ENCODE measurements at places on chromosomes 16 and 17.

DNA sequence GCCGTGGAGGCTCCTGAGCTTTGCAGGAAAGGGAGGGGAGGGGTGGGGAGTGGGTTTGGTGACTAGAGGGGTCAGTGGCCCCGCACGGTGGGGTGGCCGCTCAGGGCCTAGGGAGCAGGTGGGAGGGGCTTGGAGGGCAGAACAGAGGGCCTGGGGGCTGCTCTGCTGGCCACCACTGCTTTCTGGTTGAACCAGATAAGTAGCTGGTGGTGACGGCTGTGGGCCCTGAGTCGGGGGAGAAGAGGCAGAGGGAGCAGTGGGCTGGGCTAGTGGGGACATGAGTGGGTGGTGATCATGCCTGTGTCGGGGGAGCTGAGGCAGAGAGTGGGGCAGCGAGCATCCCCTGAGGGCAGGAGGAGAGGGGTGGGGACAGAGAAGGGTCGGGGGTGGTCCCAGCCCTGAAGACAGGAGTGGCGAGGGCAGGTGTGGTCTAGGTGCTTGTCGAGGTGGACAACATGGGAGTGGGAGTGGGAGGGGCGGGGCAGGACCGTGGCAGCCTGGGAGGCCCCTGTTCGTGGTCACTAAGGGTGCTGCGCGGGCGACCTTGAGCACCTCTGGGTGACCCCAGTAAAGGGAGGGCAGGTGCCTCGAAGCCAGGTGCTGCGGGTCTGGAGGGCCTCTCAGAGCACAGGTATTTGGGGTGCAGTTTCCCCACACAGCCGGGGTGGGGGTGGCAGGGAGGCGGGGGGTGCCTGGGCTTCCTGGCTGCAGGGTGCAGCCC, 6.3 kb upstream of the CD7 start:
- no peak for DNase-seq

- no peak for DNase-seq
These were observed 26.2 kb upstream of the ZNF652 start for GRCh38 chr17:49388290-49388640.

DNA sequence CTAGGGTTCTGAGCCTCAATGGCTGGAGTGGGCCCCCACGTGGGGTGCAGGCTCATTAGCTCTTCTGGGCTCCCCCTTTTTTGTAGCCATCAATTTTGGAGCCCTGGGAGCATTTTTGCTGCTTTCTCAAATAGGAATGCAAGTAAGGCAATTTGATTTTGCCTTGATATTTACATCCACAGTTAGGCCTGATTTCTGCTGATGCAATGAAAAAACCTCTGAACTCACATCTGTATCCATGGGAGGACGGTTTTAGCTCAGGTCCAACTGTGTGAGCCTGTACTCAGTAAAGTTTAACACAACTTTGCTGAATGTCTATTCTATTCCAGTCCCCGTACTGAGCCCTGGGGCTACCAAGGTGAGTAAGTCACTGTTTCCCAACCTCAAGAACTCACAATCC, 425.0 kb downstream of the HAPSTR1 start:
- no peak for DNase-seq

DNA sequence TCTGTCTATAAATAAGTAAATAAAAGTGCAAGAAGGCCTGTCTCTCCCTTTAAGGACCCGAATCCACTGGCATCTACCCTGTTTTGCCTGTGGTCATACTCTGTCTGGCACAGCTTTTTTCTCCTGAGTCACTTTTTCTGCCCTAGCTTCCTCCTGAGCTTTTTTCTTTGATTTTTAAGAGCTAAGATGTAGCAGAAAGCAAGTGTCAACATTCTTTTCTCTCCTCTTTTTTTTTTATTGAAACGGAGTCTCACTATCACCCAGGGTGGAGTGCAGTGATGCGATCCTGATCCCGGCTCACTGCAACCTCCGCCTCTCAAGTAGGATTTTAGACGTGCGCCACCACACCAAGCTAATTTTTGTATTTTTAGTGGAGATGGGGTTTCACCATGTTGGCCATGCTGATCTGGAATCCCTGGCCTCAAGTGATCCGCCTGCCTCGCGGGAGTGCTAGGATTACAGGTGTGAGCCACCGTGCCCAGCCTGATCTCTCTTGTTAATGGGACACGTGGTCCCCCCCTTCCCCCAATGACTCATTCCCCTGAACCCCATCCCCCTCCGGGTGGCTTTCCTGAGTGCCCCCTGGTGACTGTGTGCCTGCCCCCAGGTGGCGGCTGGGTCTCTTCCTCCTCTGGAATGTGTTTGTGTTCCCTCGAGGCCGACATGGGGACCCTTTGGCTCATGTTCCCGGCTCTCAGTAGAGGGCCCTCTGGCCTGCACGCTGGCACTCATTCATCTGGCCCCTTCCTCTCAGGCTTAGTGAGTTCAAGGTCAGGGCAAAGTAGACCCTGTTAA, 14.2 kb downstream of the C16orf90 start:
- peak; percentile 54 for DNase-seq

GRCh38 chr17:8696426-8696825, 48.2 kb downstream of the CCDC42 start:
- no peak for DNase-seq

- DNase-seq: no peak
These were observed 15.1 kb downstream of the MPP3 start for GRCh38 chr17:43817826-43818225.

DNA sequence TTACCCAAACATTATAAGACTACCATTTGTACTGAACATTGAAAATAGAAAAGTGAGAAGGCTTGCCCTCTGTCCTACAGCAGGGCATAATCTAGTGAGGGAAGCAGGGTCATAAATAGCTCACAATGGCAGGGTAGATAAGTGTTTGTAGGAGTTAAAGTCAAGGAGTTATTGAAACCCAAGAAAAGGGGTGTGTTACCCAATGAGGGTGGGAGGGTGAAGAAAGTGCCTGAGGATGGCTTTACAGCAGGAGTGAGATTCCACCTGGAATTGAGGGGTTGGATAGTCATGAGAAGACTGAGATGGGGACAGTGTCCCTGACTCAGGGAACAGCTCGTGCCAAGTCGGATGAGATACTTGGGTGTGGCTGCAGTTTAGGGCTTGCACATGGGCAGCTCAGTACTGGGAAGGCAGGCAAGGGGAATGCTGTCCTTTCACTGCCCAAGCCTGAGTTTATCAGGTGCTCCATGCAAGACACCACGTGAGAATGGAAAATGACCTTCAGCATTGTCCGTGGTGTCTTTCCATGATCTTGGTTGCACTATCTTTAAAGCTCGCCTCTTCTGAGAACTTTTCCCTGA, 393.2 kb upstream of the MAF start:
- DNase-seq: no peak

DNA sequence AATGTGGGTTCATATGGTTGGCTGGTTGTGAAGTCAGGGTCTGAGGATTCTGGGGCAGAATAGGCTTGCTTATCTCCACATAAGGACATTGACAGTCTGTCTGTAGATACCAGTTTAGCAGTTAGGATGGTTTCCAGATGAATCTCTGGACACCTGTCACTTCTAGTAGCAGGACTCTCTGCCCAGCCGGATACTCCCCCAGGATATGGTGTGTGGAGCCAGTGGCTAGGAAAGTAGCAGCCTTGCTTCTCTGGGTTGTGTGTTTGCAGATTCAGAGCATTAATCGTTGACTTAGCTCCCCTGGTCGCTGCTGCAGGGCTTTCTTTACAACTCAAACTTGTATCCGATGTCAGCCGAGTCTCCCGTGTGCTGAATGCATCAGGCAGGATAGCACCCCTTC, 45.2 kb downstream of the CLEC16A start:
- no peak for DNase-seq

DNA sequence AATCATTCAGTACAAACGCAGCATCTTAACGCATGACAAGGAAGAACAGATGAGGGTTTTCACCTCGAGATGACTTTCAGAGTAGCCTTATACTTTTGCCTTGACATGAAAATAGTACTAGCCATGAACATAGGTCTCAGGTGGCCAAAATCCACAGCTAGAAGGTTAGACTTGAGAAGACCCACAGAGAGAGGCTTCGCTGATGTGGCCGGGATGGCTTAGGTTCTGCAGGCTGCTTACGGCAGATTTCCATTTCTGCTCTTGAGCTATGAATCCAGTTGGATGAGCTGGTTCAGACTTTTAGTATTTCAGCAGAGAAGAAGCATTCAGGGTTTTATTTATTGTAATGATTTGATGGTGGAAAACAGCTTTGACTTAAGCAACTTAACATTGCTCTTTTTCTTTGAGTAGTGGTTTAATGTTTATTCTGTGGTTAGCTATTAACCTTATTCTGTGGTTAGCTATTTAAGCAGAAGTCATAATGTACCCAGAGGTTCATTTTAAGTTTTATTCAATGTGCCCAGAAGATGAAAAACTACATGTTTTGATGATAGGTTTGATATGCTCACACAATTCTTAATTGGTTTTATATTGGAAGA, 7.6 kb downstream of the KRT24 start:
- DNase-seq: no peak

GRCh38 chr17:76253841-76254240, 11.3 kb upstream of the UBALD2 start:
- DNase-seq: no peak

DNA sequence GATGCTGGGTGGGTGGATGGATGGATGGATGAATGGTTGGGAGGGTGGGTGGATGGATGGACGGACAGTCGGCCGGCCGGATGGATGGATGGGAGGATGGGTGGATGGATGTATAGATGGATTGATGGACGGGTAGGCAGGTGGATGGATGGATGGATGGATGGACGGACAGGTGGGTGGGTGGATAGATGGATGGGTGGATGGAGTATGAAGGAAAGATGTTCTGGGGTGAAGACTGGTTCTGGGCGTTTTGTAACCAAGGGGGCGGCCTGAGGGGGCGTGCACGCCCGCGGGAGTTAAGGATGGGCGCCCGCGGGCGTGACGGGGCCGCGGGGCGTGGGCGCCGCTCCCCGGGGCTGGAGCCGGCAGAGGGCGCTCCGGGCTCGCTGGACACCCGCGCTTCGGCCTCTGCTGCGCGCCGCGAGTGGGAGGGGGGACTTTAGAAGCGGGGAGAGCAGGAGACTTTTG, at the start of gene NECAB2:
Gene NECAB2, plus strand, starts transcription at position 407 of the 468 bp plus-strand sequence. CDS start 405 bp downstream, outside the sequence.
- peak; percentile 85 for DNase-seq

DNA sequence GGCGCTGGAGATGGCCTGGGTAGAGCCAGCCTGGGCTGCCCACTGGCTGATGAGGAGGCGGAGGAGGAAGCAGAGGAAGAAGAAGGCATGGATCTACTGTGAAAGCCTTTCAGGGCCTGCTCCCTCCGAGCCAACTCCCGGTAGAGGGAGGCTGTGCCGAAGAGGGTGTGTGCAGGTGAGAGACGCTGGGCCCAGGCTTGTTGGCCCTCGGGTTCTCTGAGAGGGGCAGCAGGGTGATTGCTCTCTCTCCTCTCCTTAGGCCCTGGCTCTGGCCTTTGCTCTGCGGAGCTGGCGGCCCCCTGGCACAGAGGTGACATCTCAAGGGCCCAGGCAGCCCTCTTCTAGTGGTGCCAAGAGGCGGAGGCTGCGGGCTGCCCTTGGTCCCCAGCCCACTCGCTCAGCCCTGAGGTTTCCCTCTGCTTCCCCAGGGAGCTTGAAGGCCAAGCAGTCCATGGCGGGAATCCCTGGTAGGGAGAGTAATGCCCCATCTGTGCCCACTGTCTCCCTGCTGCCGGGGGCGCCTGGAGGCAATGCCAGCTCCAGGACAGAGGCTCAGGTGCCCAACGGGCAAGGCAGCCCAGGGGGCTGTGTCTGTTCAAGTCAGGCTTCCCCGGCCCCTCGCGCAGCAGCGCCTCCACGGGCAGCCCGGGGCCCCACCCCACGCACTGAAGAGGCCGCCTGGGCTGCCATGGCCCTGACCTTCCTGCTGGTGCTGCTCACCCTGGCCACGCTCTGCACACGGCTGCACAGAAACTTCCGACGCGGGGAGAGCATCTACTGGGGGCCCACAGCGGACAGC, 3.6 kb downstream of the TP53I13 start:
- DNase-seq: peak; percentile 82

GRCh38 chr16:20799599-20799998, 6.7 kb downstream of the ERI2 start:
- no peak for DNase-seq

GRCh38 chr16:57690782-57691471, 3.7 kb upstream of the DRC7 start:
- DNase-seq: no peak

DNA sequence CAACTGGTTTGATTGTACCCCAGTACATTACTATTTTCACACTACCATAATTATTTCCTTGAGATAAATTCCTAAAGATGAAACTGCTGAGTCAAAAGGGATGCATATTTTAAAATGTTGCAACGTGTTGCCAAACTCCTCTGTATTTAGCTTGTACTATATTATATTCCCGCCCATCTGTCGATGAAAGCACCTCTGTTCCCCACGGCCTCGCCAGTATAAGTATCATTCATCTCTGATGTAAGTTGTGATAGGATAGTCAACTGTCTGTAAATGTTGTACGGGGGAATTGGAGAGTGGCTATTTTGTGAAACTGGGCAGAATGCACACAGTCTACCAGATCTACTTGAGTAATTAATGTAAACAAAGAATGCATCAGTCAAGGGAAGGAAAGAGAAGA, 47.7 kb upstream of the TNRC6A start:
- DNase-seq: no peak

GRCh38 chr17:2192367-2193057, 111.1 kb downstream of the SMG6 start:
- peak; percentile 32 for DNase-seq

DNA sequence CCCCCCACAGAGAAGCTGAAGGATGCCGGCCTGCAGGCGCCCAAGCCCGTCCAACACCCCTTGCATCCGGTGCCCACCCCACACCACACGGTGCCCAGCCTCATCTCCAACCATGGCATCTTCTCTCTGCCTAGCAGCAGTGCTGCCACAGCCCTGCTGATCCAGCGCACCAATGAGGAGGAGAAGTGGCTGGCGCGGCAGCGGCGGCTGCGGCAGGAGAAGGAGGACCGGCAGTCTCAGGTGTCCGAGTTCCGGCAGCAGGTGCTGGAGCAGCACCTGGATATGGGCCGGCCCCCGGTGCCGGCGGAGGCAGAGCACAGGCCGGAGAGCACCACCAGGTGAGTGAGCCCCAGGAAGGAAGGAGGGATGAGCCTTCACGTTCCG, 31.5 kb downstream of the GINS2 start:
- DNase-seq: peak; percentile 46

- no peak for DNase-seq
These were observed 12.8 kb upstream of the ZFP90 start for GRCh38 chr16:68526143-68526781.

- peak; percentile 3 for DNase-seq
These were observed 7.7 kb upstream of the DCTPP1 start for GRCh38 chr16:30437511-30438046.

GRCh38 chr16:88465387-88465983, 12.4 kb downstream of the ZFPM1 start:
- no peak for DNase-seq
